SW 1271 (cell line): ENCODE measurements at places on chromosomes 3 and 15.

DNA sequence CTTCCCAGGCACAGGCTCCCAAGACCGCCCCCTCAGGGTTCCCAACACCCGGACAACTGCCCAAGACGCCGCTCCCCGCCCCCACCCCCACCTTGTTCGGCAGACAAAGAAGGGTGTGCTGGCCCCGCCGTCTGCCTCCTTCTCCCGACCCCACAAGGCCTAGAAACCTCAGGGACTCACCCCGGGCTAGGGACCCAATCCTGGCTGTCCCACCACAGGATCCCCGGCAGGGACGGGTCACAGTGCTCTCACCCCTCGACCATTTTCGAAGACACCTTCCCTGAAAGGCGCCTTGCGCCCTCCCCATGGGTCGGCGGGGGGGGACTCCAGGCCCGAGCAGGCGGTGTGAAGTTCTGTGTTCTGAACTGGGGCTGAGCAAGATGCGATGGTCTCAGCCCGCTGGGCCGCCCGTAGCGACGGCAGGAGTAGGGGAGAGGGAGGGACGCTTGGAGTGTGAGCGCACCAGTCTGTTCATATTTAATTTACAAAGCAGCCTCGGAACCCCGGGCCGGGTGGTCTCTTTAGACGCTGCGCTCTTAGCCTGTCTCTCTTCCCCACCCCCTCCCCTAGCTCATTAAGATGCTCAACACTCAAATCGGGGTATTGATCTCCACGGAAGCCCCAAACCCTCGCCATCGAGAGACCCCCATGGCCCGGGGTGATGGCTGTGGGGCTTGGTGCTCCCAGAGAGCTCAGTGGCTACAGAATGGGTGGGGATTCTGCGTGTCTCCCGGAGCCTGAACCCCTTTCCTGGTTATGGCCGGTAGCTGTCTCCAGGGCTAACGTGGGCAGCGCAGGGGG is 1.4 kb upstream of the ISLR2 start:
- no peak for DNase-seq

GRCh38 chr15:87566236-87566635 is 690.3 kb downstream of the NTRK3 start:
- no peak for DNase-seq

GRCh38 chr3:21356402-21356801 is 394.6 kb downstream of the ZNF385D start:
- DNase-seq = no peak

DNA sequence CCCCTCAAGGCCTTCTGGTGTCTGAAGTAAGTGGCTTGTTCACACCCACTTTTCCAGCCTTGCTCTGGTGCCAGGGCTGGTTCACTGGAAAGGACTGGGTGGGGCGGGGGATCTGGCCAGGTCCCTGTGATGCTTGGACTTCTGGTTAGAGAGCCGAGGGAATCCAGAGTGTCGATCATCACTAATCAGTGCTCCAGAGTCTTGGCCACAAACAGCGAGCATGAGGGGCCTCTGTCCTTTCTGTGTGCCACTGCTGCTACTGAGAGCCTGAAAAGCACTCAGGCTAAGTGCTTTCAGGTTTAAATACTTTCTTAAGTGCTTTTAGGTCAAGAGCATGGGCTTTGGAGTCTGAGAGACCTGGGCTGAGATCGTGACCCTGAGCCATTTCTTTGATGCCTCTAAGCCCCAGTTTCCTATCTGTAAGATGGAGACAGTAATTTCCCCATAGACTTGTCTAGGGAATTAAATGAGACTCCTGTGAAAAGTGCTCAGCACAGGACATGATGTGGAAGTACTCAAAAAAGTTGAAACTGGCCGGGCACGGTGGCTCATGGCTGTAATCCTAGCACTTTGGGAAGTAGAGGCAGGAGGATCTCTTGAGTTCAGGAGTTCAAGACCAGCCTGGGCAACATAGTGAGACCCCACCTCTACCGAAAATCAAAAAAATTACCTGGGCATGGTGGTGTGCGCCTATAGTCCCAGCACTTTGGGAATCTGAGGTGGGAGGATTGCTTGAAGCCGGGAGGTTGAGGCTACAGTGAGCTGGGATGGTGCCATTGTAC is 53.8 kb upstream of the SEC22A start:
- DNase-seq = no peak

DNA sequence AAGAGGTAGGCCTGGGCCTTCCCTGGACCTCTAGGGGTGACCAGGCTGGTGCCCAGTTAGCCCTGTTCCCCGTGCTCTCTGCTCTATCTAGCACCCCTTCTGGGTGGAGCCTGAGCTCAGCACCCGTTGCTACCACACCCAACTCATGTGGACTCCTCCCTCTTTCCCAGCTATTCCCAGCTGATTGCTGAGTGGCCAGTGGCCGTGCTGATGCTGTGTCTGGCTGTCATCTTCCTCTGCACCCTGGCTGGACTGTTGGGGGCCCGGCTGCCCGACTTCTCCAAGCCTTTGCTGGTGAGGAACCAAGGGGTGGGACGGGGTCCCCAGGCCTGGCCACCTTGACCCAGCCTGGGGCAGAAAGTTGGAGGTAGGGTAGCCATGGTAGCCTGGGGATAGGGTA is 6.2 kb downstream of the DISP2 start:
- no peak for DNase-seq

DNA sequence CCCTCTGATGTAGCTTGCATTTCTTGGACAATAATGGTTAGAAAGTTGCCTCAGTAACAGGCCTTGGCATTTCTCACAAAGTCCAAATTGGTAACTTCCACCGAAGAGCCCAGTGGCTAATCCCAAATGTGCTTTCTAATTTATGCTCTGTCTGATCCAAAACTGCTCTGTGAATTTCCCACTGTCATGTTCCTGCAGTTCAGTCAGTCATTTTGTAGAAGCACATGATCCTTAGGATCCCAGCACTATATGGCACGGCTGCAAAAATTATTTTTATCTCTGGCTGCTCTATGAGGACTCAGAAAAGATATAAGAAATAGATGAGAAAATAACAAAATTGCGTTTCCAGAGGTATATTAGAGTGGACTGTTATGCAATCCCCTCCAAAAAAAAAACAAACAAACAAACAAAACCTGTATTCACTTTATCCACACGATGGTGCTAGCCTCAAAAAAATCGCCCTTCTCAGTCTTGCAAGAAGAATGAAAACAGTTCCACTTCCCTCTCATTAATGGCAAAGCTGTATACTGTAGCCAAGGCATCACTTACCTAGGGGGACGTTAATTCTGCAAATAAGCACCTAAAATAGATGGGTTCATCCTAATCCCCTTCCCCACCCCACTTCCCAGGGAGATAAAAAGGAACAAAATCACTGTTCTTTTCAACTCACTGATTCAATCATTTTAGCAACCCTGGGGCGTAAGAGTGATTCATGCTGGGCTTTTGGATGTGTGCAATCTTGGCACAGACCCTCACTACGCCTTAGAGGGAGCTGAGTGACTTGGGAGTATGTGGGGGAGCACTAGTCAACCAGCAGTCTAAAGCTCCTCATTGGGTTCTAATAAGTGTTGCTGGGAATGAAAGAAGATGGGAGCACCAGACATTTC is 61.3 kb downstream of the TMCO5A start:
- no peak for DNase-seq

DNA sequence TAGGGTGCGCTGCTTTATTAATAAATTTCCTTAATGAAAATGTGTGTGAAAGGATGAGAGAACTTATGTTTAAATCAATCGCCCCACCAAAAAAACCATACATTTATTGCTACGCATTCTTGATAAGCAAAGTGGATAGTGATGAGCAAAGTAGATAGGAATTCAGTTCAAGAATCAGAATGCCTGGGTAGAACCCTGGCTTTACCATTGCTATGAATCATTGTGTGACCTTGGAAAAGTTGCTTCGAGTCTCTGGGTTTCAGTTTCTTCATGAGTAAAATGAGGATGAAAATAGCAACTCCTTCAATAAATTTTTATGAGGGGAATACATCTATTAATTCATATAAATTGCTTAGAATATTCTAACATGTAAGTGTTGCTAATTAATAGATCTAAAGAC is 2.6 kb upstream of the ALCAM start:
- DNase-seq = peak; percentile 49
